ENCODE measurements at places on chromosomes 3 and 15.

DNA sequence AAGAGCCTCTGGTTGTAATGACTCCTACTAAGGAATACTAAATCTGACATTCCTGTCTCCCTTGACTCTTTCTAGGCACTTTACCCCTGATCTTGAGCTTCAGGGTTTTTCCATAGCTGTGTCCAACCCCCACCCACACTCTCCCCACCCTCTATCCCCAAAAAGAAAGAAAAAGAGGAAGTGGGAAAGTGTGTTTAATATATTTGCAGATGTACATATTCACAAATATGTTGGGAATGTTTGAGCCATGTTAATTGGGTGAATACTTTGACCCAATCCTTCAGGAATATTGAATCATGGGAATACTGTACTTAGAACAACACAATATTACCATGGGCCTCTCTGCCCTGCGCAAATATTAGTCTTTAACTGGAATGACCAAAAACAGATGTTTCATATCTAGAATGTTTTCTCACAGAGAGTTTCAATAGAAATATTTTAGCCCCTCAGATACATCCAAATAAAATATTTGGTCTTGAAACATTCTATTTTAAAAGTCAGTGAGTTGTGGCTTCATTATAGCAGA lies 19.8 kb upstream of the PFN2 start:
- no peak for DNase-seq

DNA sequence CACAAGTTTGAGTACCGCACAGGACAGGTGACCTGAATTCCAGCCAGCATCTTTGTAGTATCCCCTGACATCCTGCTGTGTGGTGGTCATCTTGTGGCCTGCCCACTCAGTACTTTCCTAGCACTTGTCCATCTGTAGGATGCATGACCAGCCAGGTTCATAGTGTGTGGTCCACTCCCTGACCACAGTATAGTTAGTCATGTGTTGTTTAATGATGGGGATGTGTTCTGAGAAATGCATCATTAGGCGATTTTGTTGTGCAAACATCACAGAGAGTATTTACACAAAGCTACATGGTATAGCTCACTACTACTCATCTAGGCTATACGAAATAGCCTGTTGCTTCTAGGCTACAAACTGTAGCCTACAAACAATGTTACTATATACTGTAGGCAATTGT lies 16.9 kb upstream of the RBPMS2 start:
- no peak for DNase-seq

GRCh38 chr3:52838561-52839267 lies 3.9 kb upstream of the MUSTN1 start:
- no peak for DNase-seq

DNA sequence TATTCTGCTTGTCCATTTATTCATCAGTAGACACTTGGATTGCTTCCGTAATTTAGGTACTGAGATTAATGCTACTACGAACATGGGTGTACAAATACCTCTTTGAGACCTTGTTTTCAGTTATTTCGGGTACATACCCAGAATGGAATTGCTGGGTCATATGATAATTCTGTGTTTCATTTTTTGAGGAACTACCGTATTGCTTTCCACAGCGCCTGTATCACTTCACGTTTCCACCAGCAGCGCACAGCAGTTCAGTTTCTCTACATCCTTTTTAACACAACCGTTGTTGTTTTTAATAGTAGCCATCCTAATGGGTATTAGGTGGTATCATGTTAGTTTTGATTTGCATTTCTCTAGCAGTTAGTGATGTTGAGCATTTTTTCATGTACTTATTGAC lies 9.5 kb downstream of the PAK2 start:
- no peak for DNase-seq

DNA sequence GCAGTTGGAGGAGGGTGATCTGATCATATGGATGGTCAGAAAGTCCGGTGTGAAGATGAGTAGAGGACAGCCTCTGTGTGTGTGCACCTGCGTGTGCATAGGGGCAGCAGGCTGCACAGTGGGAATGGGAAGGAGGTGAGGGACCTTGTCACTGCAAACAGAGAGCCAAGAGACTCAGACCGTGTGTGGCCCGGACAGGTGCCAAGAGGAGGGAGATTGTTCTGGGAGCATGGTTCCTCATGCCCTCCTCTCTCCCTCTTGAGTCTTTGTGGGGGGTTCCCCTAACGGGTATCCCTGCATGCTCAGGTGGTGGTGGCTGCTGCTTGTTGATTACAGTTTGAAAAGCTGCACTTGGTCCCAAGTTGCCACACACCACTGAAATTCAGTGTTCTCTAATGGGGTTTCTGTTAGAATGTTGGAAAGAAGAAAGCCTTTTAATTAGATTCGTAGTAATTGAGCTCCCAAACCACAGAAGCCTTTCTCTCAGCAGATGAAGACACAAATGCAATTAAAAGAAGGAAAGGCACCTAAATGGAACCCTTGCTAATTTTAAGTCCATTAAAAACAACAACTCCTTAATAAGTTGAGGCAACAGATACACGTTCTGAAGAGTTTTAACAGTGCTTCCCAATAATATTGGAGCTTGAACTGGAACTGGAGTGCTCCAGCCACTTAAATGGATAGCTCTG lies 68.9 kb downstream of the CHRNA7 start:
- no peak for DNase-seq

- no peak for DNase-seq
These were observed 478.9 kb downstream of the EDEM1 start for GRCh38 chr3:5666455-5666854.

All from AG09319 (cell line).